Activated CD8-positive, alpha-beta memory T cell treated with anti-CD3 and anti-CD28 coated beads for 1 hour (primary cell): ENCODE measurements at places on chromosomes 3 and 15.

GRCh38 chr15:62087671-62088352 lies 21.0 kb downstream of the C2CD4A start:
- no peak for DNase-seq

- DNase-seq = no peak
Observed at GRCh38 chr3:54374214-54374852, 252.0 kb downstream of the CACNA2D3 start.

- DNase-seq = no peak
Observed at GRCh38 chr15:88776646-88777045, 26.6 kb upstream of the ACAN start.

GRCh38 chr3:117217355-117217754 lies 507.8 kb downstream of the TUSC7 start:
- DNase-seq = no peak

DNA sequence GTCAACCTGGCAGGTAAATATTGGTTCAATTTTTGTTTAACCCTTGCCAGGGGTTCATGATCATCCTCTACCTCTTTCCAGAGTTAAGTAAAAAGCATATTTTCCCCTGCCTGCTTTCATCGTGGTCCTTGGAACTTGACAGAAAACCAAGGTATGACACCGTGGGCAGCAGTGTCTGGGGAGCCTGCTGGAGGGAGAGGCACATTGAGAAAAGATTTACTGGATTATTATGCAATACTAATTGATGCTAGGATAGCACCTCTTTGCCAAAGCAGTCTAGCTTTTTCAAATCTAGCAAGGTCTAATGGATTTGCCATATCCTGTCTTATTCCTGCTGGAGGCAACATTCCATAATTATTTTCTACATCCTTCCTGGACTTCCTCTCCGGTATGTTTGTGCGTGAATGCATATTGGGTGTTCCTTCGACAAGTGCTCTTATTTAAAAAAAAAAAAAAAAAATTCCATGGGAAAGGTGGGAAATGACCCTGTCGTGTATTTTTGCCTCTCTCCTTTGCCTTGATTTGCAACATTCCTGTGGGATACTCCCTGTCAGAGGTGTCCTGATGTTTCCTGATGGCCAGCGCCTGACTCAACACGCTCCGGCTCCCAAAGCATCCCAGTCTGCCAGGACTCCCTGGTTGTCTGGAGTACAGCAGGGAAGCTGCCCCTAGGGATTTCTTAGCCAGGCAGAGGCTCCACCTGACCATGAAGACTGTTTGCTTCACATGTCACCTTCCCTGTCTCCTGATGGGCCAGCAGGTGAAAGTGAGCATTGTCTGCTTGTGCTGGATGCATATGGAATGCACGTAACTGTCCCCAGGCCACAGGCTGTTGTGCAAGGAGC lies 6.3 kb downstream of the BHLHE40 start:
- no peak for DNase-seq

DNA sequence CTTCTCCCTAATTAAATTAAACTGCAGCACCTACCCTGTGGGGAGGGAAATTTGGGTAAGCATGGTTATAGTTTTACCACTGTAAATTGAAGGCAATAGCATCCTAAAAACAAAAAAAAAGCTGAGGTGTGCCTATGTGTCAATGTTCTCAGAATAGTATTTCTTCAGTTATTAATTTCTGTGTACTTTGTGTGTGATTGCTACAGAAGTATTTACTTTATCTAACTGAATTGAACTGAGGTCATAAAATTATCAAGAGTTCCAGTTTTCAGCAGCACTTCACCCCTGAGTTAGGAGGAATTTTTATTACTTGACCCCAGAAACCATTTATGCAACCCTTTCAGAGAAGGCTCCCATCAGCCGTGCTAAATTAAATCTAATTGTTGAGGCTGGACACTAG lies 333.6 kb upstream of the ALCAM start:
- no peak for DNase-seq

GRCh38 chr3:150372320-150372719 lies 35.8 kb upstream of the TSC22D2 start:
- DNase-seq = no peak

GRCh38 chr3:141877911-141878310 lies 1.5 kb downstream of the ATP1B3 start:
- DNase-seq = no peak

- DNase-seq = no peak
Observed at GRCh38 chr3:184227481-184227935, 1.9 kb upstream of the VWA5B2 start.

DNA sequence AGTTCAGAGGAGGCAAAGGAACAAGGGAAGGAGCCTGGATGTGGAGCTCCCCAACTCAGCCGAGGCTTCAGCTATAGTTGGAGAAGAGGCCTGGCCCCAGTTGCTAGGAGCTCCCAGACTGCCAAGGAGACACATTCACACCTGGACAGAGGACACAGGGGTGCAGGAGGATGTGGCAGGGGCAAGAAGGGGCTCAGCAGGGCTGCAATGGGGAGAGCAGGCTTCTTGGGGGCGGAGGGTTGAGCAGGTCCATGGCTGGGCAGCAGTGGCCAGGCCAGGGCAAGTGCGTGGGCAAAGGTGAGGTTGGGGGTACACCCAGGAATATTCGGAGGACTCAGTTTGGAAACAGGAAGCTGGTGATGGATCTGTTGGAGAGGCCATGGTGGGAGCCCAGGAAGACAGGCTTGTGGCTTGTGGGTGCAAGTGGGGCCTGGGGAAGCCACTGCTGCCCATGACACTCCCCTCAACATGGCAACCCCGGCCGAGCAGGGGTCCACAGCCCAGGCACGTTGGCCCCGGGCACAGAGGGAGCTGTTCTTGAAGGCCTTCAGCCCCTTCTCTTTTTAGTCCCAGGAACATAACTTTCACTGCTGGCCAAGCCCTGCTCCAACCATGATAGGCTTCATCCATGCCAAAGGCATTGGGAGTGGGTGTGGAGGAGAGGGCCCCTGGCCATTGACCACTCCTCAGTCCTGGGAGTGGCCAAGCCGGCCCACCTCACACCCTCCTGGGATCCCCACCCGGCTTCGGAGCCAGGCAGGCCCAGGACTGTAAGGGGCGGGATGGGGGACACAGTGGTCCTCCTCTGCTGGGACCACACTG lies 33.3 kb downstream of the TSPAN3 start:
- DNase-seq = no peak

- DNase-seq = no peak
Observed at GRCh38 chr3:34675383-34676120, 877.1 kb downstream of the PDCD6IP start.
